SW480 (cell line): ENCODE measurements at places on chromosomes 13 and 19.
A peak's percentile ranks its signal among the peaks of the same experiment; 100 is the strongest.

GRCh38 chr13:112784811-112785482, 95.1 kb downstream of the ATP11A start:
- DNase-seq = no peak

GRCh38 chr13:23497191-23497590, 63.7 kb upstream of the SACS start:
- no peak for DNase-seq

- DNase-seq = peak; percentile 68
Measured at GRCh38 chr19:35513628-35514281, at the start of gene DMKN. DMKN (minus strand) TSS chr19:35513649; CDS start chr19:35513475, 174 bp downstream.

DNA sequence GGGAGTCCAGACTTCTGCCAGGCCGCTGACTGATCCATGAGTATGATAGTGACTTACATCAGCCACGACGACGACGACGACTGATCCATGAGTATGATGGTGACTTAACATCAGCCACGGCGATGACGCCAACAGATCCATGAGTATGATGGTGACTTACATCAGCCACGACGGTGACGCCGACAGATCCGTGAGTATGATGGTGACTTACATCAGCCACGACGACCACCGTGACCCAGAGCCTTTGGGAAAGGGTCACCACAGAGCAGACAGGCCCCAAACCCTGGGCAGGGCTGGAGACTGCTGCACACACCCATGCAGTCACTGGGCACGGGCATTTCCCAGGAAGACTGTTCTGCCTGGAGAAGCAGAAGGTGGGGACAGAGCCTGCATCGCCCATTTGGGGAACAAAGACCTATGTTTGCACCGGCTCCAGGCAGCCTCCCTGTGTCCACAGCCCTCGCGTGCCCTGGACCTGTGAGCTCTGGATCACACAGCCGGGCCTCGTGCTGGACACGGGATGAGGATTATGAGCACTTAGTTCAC, 130.9 kb upstream of the SPACA7 start:
- DNase-seq = no peak

- DNase-seq = no peak
Measured at GRCh38 chr13:81224209-81224833, 883.4 kb upstream of the SPRY2 start.

DNA sequence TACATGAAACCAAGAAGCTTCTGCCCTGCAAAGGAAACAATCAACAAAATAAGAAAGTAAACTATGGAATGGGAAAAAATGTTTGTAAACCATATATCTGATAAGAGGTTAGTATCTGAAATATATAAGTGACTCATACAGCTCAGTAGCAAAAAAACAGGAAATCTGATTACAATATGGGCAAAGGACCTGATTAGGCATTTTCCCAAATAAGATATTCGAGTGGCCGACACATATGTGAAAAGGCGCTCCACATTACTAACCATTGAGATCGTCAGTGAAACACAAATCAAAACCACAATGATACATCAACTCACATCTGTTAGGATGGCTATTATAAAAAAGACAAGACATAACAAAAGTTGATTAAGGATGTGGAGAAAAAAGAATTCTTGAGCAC, 2818.6 kb upstream of the PCDH20 start:
- no peak for DNase-seq

DNA sequence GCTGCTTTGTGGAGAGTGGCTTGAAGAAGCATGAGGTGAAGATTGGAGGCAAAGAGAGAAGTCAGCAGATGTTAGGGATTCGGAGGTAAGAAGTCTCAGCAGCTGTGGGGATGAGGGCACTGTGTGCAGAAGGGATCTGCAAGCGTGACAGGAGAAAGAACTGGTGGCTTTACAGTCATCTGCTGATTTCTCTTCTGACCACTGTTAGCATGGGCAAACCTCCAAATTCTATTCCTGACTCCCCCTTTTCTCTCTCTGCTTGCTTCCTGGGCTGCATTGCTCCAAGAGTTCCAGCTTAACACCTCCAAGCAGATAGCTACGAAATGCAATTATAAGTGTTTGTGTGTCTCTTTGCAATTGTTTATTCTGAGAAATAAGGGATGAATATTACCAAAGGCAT, 159.6 kb downstream of the GGACT start:
- no peak for DNase-seq

DNA sequence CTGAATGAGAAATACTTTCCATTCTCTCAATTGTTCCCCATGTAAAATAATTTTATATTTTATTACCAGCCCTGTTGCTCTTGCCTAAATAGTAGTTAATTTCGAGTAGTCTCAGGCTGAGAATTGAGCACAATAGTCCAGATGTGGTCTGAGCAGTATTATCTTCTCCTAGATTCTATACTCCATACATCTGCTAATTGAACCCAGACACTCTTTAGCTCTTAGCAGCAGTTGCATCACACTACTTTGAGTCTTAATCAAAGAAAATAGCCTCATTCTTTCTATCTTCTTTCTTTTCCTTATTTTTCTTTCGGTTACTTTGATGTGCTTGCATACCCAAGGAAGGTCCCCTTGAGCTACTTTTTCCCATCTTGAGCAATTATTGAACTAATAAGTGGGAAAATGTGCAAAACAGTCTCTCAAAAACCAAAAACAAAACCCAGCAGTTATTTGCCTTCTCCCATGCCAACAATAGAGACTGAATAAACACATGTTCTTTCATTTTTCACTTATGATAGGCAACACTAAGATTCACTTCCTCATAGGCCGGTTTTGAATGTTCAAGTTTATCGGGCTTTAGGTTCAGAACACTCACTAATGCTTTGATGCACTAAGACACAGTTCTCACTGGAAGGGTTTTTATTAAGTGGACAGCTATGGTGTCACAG, 204.5 kb downstream of the POU4F1 start:
- no peak for DNase-seq

GRCh38 chr13:77583581-77583980, 48.1 kb downstream of the SCEL start:
- no peak for DNase-seq

- DNase-seq = no peak
Measured at GRCh38 chr13:79589603-79590393, 108.8 kb downstream of the NDFIP2 start.

DNA sequence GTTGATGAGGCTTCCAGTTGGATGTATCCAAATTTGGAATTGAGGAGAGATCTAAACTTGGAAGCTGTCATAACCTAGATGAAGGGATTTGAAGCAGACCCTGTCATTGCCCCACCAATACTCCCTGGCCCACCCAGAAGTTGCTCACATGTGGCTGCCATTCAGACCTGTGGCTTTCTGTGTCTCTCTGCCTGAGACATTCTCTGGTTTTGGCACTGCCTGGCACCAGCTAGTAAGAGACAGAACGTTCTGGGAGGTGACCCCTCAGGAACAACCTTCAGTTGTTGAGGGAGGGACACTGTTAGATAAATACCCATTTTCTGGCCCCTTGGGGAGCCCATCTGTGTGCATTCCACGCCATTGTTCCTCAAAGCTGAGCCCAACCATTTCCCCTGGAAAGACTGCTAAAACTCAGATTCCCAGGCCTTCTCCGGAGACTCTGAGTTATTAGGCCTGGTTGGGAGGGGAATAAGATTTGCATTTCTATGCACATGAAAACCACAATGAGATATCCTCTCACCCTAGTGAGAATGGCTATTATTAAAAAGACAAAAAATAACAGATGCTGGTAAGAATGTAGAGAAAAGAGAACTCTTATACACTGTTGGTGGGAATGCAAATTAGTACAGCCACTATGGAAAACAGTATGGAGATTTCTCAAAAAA, 290.4 kb downstream of the TSHZ3 start:
- no peak for DNase-seq

DNA sequence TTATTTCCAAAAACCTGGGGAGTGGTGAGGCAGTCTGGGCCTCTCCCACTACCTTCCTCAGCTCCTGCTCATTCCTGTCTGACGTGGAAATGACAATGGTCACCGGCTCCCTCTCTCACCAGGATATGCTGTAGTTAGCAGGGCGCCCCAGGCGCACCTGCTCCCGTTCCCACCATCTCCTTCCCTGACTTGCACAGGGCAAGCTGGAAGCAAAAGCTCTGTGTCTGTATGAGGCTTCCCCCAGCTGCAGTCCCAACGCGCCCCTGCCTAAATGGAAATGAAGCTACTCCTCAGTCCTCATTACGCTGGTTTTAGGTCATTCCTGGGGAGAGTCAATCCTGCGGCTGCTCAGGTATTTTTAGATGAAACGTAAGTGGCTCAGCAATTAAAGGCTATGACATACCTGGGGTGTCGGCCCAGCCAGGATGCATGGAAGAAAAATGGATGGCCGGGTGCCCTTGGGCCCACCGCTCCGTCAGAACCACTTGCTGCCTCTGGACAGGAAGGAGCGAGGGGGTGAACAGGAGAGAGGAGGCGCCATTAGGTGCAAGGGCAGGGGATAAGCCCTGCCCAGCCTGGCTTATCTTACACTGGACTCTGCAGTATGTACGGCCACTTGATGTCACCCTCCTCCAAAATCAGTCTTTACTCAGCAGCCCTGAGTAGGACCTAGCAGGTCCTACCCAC, 32.4 kb downstream of the DHRS12 start:
- DNase-seq = no peak
